Cortex of kidney (tissue), 1 donor: ENCODE measurements at places on chromosomes 4 and X.

GRCh38 chr4:102518703-102519131, 17.6 kb downstream of the NFKB1 start:
- DNase-seq = no peak

DNA sequence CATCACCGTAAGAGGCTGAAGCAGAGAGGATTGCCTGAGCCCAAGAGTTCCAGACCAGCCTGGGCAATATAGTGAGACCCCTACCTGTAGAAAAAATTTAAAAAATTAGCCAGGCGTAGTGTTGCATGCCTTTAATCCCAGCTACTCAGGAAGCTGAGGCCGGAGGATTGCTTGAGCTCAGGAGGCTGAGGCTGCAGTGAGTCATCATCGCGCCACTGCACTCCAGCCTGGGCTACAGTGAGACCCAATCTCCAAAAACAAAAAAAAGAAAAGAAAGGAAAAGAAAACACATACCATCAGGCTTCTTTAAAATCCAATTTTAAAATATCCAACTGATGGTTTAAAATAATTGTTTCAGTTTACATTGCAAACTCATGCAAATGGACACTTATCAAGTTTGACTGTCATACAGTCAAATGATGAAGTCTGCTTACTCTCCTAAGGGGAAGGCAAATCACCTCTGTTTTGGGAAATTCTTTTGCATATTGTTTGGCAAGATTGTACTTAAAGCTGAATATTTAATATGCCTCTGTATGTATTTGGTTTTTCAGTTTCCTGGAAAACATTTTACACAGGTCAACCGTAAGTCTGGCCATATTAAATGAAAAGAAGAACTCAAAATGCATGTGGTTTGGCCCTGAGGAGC, 23.7 kb upstream of the TENM3 start:
- DNase-seq = no peak

DNA sequence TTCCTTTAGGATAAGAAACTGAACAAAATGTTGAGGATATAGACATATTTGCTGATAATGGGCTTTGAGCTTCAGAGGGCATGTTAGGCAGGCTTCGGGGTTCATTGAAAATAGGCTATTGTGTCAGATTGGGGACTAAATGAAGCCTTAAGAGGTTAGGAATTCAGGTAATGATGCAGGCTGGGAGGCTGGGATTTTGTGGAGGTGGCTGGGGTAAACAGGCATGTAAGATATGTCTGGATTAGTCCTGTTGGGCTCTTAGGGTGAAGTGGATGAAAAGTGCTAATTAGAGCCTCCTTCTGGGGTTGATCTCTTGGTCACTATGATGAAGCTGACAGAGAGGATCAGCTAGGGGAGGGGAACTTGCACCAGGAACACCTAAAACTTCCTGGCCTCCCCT, 80.2 kb upstream of the ESX1 start:
- no peak for DNase-seq

GRCh38 chr4:78592088-78592783, 40.7 kb downstream of the ANXA3 start:
- no peak for DNase-seq

DNA sequence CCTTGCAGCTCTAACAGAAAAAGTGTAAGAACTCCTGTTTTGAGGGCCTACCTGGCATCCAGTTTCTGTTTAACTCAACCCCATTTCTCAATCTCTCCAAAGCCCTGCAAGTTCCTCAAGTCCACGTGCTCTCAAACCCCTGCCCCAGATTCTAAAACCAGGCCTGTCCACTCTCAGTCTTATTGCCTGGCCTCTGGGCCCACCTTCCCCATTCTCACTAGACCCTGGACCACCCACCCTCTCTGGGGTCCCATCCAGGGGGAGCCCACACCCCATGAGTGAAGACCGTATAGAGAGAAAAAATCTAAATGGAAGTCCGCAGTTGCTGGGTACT, 58.3 kb downstream of the TLR10 start:
- no peak for DNase-seq

- DNase-seq = no peak
These were observed 187.8 kb downstream of the BCOR start for GRCh38 chrX:39909996-39910395.

GRCh38 chr4:153780876-153781275, 8.0 kb downstream of the SFRP2 start:
- no peak for DNase-seq

GRCh38 chrX:65644621-65645289, 22.7 kb upstream of the MSN start:
- no peak for DNase-seq

DNA sequence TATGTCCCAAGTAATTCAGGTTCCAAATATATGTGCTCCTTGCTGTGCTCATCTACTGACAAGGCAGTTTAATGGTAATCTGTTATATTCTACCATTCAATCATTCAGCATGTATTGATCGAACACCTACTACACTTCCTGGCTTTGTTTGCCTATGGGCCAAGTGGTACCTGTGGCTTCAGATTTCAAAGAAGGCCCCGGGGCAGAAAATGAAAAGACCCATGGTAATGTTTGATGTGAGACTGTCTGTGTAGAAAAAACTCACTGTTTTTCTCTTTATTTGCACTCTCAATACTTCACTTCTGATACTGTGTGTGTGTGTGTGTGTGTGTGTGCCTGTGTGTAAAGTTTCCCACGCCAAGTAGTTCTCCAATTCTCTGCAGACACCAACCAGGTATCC, 61.0 kb upstream of the FRAS1 start:
- no peak for DNase-seq

- DNase-seq = no peak
These were observed 31.4 kb upstream of the FAM241A start for GRCh38 chr4:112113864-112114263.

- no peak for DNase-seq
These were observed 54.3 kb downstream of the LRBA start for GRCh38 chr4:150960818-150961217.

- DNase-seq = no peak
These were observed 501.2 kb upstream of the INTU start for GRCh38 chr4:127131527-127131926.

GRCh38 chr4:35925806-35926205, 318.5 kb downstream of the ARAP2 start:
- no peak for DNase-seq

- no peak for DNase-seq
These were observed 151.6 kb downstream of the CBLL2 start for GRCh38 chrX:22424122-22424915.

- no peak for DNase-seq
These were observed 12.1 kb downstream of the HTRA3 start for GRCh38 chr4:8281519-8282133.

DNA sequence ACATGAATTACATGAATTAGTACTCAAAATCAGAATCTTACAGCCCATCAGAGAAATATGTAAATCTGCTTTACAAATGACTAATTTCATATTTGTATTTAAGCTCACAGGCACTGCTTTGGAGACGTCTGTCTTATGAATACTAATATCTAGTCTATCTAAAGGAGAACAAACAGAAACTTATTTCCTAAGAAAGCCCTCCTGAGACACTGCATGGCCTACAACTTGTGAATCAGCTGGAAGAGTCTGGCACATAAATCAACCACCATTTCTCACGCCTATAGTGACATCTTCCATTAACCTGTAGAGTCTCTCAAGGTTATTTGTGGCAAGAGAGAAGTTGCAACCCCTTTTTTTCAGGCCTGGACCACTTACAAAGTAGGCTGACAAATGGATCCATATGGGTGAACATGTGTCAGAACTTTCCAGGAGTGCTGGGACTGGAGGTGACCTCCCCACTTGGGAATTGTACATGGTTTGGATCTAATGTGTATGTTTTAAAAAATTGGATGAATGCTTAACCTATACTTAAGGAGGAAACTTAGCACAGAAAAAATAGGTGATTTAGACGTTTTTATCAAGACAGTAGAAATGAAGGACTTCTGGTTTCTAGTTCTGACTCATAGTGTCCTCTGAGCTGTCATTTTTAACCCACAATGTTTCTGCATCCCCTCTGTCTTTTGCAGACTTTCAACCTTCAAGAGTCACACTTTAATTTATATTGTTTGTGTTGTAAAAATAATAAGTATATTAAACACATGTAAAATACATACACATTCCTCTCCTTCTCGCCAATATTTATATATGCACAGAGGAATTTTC, 83.2 kb upstream of the ARHGAP24 start:
- DNase-seq = no peak

DNA sequence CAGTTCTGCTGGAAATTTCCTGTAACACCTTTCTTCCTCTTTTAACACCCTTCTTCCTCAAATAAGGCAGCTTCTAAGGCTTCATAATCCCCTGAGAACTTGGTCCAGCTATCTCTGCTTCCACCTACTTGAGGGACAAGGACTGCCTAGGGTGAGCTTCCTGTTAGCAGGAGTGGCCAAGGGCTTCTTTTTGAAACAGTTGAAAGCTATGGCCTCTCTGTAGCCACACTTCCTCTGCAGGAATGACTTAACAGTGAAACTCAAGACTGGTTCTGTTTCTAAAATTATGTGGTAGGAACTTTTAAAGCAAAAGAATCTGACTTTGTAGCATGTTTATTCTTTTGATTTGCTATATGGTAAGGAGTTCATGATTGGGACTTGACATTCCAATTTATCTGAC, 108.5 kb upstream of the WDR1 start:
- no peak for DNase-seq

GRCh38 chr4:2660596-2661211, 95.4 kb downstream of the TNIP2 start:
- DNase-seq = no peak
